Activated T-helper 2 cell treated with anti-CD3 and anti-CD28 coated beads, Interferon-gamma antibody, Interleukin-2, Interleukin-4, amounts not matched to agents 10 μg/mL and 5 μg/mL and 100 μg/mL, durations not matched to agents 14 hours and 24 hours and 36 hours (primary cell): ENCODE measurements at places on chromosomes 6 and 20. TPM values are rescaled to one million over a fixed set of nuclear protein-coding genes. Genes with fewer than 3 reads are reported as not detected.

DNA sequence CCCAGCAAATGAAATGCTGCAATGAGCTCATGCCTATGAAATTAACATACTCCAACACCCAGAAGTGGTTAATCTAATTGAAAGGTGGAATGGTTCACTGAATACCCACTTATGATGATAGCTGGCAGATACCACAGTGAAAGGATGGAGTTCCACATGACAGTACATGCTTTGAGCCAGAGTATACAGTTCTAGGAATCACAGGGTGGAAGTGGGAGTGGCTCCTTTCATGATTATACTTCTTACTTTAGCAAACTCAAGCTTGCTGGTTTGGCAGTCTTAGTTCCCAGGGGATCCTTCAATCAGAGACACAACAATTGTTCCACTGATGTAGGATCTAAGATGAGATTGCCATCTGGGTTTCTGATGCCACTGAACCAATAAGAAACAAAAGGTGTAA lies 21.5 kb downstream of the CD164 start:
- DNase-seq: no peak

- DNase-seq: no peak
These were observed 43.8 kb downstream of the POPDC3 start for GRCh38 chr6:105135907-105136430.

GRCh38 chr6:90293319-90293953 lies 3.2 kb downstream of the BACH2 start:
- DNase-seq: no peak

ADGRF1 gene
- total RNA-seq: not detected in 2 replicates

- no peak for DNase-seq
These were observed 85.1 kb downstream of the EYA2 start for GRCh38 chr20:46979603-46980241.

GMPR gene
- 1.0 and 1.1 TPM in 2 replicates for total RNA-seq

DNA sequence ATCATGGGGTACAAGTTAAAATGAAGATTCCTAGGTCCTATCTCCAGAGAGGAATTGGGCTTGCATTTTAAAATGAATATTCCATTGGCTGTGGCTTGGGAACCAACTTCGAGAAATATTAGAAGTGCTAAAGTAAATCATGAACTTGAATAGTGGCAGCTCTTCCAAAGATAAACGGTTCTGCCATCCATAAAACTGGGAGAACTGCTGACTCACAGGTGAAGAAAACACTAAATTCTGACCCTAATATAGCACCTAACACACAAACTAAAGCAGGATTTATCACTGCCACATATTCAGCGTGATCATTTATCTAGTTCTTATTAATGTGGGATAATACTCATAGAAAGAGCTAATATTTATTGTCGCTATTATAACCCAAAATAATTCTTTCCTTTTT lies 508.1 kb upstream of the ID4 start:
- DNase-seq: no peak

- peak; percentile 12 for DNase-seq
These were observed 22.5 kb upstream of the HFE start for GRCh38 chr6:26064619-26065257.

- DNase-seq: no peak
These were observed 59.2 kb downstream of the RBM38 start for GRCh38 chr20:57450419-57450818.

GRCh38 chr6:136067731-136068341 lies 182.3 kb downstream of the MTFR2 start:
- DNase-seq: no peak

DNA sequence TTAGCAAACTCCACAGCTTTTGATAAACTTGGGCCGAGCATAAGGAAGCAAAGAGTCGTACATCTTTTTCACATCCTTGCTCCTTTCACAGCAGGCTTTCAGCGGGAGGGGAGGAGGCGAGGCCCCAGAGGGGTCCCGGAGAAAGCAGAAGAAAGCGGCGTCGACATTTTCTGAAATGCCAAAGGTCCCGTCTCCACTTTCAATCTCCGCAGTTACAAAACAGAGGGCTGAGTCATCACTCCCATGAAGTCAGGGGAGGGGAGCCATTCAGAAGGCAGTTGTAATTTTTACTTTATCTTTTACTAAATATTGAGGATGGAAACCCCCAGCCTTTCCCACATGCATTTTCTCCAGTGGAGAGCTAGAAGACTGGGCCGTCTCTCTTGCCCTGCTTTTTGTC lies 174.2 kb upstream of the THBS2 start:
- no peak for DNase-seq

DNA sequence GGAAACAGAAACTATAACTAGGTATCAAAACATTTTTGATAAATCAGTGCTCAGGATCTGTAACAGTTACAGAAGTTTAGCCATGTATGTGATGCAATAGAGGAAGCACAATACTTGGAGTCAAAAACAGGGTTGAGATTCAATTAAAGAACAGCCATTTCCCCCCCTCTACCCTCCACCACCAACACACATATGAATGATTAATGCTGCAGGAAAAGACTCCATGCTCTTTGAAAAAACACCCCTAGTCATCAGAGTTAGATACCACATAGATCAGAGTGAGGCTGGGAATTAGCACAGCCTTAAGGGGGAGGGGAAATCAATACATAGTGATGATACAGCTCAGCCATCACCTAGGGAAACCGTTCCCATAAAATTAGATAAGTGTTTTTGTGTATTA lies 108.9 kb upstream of the EMILIN3 start:
- no peak for DNase-seq

DNA sequence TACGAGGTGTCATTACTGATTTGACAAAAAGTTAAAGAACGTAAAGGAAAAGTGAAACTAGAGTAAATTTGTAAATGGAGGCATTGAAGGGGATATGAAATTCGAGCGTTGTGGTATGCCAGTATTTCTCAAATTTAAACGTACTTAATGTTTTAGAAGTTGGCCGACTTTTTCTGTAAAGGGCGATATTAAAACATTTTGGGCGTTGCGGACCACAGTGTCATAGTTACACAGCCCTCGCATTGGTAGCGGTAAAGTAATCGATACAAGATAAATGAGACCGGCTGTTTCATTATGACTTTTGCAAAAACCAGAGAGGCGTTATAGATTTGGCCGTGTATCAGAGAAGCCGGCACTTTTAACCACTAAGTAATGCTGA lies 39.6 kb downstream of the OR2B2 start:
- DNase-seq: no peak

DNA sequence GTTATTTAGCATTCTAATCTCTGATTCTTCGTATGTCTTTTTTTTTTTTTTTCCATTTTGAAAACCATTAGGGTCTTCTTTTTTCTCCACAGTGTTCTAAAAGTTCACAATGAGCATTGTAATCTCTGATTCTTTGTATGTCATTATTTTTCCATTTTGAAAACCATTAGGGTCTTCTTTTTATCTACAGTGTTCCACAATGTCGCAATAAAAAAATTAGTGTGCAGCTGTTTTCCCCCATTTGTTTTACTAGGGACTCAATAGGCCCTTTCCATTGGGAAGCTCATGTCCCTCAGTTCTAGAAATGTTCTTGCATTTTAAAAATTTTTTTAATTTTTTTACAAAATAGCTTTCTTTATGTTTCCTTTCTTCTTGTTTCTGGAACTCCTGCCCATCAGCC lies 64.2 kb downstream of the RNF182 start:
- no peak for DNase-seq

SMLR1 gene
- total RNA-seq: not detected in 2 replicates

DNA sequence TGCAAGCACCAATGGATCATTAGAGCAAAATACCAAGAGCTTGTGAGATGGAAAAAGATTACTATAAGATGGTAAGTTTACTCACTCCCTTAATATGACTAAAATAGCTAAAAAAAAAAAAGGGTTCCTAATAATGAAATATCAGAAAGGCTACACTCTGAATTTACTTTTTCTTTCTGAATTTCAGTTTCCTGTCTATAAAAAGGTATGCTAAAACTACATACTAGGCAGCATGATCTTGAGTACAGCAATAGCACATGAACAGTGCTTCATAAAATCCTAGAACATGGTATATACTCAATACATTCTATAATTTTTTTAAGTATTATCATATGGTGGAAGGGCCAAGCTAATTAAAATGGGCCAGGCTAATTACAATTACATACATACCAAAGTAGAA lies 24.0 kb upstream of the FAM135A start:
- no peak for DNase-seq

DNA sequence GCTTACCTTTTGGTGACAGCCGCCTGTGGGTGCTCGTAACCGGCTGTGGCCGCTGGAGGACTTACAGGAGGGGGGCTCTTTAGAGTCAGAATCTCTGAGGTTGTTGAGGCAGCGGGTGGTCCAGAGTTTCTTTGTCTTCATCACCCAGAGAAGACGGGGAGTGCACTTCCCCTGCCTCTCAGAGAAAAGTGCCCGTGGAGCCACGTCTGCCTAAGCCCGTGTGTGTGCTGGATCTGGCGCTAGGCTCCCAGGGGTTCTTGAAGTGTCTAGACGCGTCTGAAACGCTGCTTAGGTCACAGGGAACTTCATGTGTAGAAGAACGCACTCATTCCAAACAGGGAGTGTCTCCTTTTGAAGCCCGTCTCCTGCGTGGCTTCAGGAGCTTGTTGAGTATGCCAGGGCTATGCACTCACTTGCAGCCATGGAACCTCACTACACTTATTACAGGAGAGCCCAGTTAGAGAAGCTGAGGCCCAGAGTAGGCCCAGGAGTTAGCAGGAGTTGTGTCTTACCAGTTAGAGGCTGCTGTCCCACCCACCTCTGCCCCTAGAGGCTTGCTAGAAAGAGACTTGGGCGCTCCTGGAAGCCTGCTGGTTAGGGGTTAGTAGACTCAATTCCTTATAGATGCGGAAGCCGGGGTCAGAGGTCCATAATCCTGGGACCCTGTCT lies 1.3 kb downstream of the LSM14B start:
- no peak for DNase-seq

EYA4 gene
- not detected in 2 replicates for total RNA-seq

- DNase-seq: no peak
These were observed 27.7 kb downstream of the COL20A1 start for GRCh38 chr20:63320616-63321147.

DNA sequence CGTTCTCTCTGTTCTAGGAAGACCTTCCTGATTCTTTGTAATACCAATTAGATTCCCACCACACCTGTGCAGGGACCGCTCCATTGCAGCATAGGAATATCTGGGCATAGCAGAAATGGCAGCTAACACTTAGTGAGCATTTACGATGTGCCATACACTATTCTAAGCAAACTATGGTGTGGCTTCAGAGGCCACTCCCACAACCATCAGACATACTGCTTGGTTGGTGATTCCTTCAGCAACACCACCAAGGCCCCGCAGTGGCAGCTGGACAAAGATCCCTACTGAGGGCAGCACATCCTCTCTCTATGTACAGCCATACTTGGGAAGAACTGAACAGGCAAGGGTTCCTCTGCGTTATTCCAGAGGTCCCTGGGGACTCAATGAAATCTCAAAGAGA lies 6.2 kb downstream of the KCNK5 start:
- DNase-seq: no peak

DNA sequence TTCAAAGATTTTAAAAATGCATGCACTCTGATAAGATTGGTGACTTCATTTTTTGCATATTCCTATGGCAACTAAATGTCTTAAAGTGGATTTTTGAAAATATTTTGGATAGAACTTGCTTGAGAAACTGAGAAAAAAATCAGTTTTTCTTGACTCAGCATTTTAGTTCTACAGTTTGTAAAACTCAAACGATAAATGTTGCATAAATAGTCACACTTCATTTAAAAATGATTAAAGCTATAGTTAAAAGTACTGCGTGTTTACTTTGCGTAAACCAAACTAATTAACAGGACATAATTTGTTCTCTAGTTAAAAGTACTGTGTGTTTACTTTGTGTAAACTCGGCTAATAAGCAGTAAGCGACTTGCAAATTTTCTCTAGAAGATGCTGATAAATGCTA lies 28.3 kb upstream of the MEI4 start:
- no peak for DNase-seq

DNA sequence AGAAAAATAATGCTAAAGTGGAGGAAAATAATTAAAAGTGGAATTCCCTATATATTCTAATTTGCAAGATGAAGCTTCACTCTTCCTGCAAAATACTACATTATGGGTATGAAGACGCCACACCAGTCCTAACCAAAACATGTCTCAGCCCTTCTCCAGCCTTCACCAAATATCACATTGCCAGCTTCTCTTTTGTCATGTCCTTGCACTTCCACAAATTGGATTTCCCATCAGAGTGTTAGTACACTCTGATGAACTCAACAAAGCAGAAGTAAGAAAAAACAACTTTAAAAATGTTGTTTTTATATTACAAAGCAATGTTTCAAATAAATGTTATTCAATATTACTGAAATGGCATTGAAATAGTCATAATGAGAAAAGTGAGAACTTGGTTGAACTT lies 62.4 kb upstream of the RNF146 start:
- DNase-seq: no peak

DNA sequence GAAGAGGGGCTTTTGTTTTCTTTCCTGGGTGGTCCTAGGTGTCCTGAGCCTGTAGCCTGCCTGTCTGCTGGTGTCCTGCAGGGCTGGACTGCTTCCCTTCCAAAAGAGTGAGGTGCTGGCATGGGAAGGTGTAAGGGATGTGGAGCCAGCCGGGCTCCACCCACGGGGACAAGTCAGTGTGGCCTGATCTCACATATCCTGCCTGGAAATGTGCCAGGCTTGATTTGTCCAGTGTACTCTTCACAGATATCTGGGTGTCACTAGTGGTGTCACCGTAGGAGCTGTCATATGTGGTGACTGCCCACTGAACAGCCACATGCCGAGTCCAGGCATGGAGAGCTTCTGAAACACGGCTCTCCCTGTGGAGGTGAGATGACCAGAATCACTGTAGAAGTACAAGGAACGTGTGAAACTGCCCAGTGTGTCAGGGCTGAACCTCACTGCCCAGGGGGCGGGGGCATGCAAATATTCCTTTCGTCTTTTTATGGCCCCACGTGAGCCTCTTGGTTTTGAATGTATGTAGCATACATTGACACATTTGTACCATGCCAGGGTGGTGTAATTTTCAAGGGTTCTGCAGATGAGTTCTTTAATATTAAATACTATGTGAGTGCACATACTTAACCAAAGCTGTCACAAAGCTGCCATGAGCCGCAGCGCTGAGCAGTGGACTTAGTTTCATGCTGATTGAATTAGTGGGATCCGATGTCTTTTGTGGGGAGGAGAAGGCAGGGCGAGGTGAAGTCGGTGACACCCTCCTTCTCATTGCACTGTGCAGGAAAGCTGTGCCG lies 55.8 kb downstream of the CDH4 start:
- DNase-seq: no peak

SLC26A8 gene
- not detected in 2 replicates for total RNA-seq

EIF2S2 gene
- 96.0 and 97.6 TPM in 2 replicates for total RNA-seq

DNA sequence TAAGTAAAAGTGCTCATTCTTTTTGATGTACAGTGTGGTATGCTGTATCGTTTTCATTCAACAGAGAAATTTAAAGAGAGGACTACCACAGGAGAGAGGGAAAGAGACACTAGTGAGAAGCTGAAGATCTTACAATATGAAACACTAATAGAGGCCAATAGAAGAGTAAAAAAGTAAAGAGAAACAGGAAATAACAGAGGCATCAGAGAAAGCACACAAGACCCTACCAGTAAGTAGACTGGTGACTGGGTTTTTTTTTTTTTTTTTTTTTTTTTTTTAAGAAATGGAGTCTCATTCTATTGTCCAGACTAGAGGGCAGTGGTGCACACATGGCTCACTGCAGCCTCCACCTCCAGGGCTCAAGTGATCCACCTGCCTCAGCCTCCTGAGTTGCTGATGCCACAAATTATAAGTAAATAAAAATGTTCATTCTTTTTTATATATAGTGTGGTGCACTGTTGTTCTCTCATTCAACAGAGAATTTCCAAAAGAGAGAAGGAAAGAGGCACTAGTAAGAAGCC lies 18.8 kb downstream of the ELOVL4 start:
- no peak for DNase-seq

GRCh38 chr6:24064106-24064505 lies 61.9 kb upstream of the NRSN1 start:
- no peak for DNase-seq

- DNase-seq: no peak
These were observed 193.7 kb downstream of the CDH4 start for GRCh38 chr20:61445741-61446140.
